ENCODE measurements at places on chromosomes 1 and 21. TPM values are rescaled to one million over a fixed set of nuclear protein-coding genes. Genes with fewer than 3 reads are reported as not detected.
A peak's percentile ranks its signal among the peaks of the same experiment; 100 is the strongest.

DNA sequence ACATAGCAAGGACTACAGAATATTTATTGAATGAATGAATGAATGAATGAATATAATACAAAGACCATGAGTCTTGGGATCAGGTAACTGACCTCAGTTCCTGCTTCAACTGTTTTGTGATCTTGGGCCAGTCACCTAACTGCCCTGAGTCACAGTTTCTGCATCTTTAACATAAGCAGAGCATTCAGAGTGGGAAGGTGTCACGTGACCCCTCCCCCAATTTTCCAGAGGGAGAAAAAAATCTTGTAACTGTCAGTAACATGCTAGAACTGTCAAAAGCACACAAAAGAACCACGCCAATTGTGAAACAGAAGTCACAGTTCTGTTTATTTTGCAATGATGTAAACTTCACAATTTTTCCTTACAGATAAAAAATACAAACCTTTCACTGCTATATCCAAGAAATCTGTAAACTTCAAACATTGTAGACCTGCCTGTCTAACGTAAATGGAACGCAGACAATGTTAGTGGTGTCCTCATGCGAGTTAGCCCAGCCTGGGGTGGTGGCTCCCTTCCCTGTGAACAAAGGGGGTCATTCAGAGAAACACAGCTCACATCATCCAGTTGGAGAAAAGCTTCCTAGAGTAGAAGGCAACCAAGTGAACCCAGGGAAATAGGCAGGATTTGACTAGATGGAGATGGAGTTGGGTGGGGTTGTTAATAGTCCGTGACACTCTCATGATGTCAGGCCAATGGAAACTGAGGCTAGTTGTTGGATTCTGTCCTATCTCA is 211.8 kb upstream of the ZC3H12A start:
- no peak overlapping the region for H3K27ac ChIP-seq
- no peak for DNase-seq
- no peaks in the 10 kb centered on the region for H3K36me3 ChIP-seq
- H3K4me1 ChIP-seq: no peaks in the 10 kb centered on the region

GRCh38 chr1:80444171-80444570 is 1356.6 kb upstream of the ADGRL2 start:
- H3K4me3 ChIP-seq: no peak overlapping the region
- H3K27me3 ChIP-seq: no peaks in the 10 kb centered on the region
- no peaks in the 10 kb centered on the region for H3K36me3 ChIP-seq
- no peak overlapping the region for H3K27ac ChIP-seq

DNA sequence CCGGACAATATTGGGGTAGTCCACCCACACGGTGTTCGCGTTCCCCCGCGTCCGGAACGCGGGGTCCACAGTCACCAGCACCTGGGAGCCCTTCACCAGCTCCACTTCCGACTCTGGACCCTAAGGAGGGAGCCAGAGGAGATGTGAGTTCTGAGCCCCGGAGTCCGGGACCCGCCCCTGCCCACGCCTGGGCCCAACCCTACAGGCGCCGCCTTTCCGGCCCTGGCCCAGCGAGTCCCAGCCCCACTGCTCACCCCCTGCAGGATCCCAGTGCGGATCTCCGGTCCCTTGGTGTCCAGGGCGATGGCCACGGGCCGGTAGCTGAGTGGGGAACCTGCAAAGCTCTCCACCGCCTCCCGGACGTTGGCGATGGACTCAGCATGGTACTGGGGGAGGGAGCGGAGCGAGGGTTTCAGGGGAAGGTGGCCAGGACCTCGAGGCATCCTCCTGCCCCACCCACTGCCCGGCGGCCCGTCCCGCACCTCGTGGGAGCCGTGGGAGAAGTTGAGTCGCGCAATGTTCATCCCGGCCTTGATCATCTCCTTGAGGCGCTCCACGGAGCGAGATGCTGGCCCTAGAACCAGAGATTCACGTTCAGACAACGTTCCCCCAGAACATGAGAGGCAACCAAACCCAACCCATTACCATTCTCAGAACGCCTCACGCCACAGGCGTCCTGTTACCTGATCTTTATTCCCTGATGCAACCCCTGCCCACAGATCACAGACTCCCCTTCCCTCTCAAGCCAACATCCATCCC is 5.9 kb downstream of the PKLR start:
- no peak overlapping the region for H3K27ac ChIP-seq
- peak overlapping the region; percentile 74 for H3K4me3 ChIP-seq
- H3K36me3 ChIP-seq: no peaks in the 10 kb centered on the region
- no peaks in the 10 kb centered on the region for H3K27me3 ChIP-seq
- no peaks in the 10 kb centered on the region for H3K4me1 ChIP-seq
- peak; percentile 68 for DNase-seq

The RGSL1 gene
- total RNA-seq: not detected

The FMO5 gene
- 0.72 TPM for total RNA-seq

DNA sequence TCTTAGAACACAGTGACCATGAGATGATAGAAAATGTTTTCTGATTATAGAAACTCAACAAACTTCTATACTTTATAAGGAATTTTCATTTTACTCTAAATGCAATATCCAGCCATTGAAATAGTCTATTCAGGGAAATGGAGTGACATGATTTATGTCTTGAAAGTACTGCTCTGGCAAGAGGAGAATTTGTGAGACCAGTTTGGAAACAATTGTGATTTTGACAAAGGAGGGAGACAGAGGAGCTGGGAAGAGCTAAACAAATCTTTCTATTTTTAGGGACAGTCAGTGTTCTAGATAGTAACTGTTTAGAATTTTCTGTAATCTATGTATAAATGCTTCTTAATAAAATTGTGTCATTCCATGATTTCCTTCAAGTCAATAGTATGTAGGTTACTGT is 252.3 kb downstream of the FMN2 start:
- H3K27ac ChIP-seq: no peak overlapping the region
- no peak for DNase-seq
- H3K4me1 ChIP-seq: no peaks in the 10 kb centered on the region
- H3K4me3 ChIP-seq: no peak overlapping the region
- no peaks in the 10 kb centered on the region for H3K27me3 ChIP-seq

DNA sequence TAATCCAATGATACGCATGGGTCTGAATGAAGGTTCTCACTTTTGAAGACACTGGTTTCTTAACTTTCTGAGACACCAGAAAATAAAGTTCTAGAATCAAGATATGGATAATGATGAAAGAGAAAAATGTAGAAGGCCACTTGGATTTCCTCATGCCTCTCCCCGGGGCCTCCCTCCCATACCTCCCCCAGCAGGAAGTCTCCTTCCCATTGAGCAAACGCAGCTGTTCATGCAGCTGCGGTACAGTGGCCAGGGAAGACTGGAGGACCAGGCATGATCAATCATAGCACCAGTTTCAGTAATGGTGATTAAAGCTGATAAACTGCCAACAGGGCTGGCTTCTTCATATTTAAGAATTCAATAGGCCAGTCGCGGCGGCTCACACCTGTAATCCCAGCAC is 10.9 kb upstream of the UBR4 start:
- no peak overlapping the region for H3K4me3 ChIP-seq
- no peaks in the 10 kb centered on the region for H3K4me1 ChIP-seq
- H3K27me3 ChIP-seq: no peaks in the 10 kb centered on the region
- H3K36me3 ChIP-seq: peaks cover 74% of the 10 kb centered on the region

GRCh38 chr1:234987415-234988154 is 141.1 kb downstream of the TOMM20 start:
- H3K4me1 ChIP-seq: peaks cover 4% of the 10 kb centered on the region
- no peaks in the 10 kb centered on the region for H3K27me3 ChIP-seq
- peak overlapping the region; percentile 62 for H3K27ac ChIP-seq
- no peak overlapping the region for H3K4me3 ChIP-seq
- H3K36me3 ChIP-seq: no peaks in the 10 kb centered on the region

The GPR25 gene
- not detected for total RNA-seq

The SPRR1B gene
- total RNA-seq: not detected

DNA sequence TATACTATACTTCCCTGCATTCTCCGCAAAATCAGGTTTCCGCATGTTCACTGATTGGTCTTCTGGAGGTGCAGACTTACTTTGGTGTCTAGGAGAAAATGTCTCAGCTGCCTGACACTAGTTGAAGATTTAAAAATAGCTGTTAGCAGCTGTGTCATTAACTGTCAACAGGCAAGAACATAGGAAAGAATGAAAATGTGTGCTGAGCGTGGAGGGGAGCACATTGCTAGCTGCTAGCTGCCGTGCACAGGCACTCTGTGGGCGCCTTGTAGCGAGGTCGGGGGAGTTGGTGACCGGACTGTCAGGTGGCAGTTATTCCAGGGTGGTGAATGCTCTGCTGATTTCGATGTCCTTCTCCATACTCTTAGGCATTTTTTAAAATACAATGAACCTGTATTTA is 5.2 kb downstream of the FAAH start:
- 0 out of 2 replicates have a peak, but pooled peaks cover 3% of the 10 kb centered on the region for H3K36me3 ChIP-seq
- peaks cover 4% of the 10 kb centered on the region for H3K27me3 ChIP-seq
- peaks cover 8% of the 10 kb centered on the region for H3K4me1 ChIP-seq
- H3K4me3 ChIP-seq: no peak overlapping the region
- H3K27ac ChIP-seq: no peak overlapping the region

- H3K4me3 ChIP-seq: no peak overlapping the region
- H3K4me1 ChIP-seq: no peaks in the 10 kb centered on the region
- H3K27me3 ChIP-seq: no peaks in the 10 kb centered on the region
These were observed 3.8 kb upstream of the S100B start for GRCh38 chr21:46608672-46609111.

DNA sequence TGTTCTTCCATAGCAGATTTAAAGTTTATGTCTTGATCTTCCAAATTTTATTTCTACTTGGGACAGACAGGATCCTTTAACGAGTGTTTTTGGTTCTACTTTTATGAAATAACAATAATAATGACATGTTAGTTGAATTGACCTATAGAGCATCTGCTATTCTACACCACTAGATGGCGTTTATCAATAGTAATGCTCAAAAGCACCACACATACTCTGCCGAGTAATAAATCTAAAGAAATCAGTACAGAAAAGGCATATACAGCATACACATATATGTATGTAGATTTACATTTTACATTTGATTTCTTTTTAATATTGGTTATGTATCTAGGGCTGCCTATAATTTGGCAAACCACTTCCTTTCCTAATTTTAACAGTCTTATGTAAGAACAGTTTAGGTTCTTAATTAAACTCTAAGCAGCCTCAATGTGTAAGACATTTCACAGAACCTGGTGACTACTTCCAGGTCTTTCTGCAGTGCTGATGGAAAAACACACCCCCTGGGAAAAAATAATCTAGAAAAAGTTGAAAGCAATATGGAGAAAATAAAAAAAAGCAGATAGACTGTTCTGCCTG is 5.9 kb upstream of the SIPA1L2 start:
- H3K4me1 ChIP-seq: no peaks in the 10 kb centered on the region
- peaks cover 6% of the 10 kb centered on the region for H3K27me3 ChIP-seq
- H3K27ac ChIP-seq: no peak overlapping the region
- H3K36me3 ChIP-seq: no peaks in the 10 kb centered on the region
- H3K4me3 ChIP-seq: no peak overlapping the region

- no peaks in the 10 kb centered on the region for H3K27me3 ChIP-seq
- DNase-seq: no peak
- H3K36me3 ChIP-seq: no peaks in the 10 kb centered on the region
These were observed 1052.8 kb downstream of the BRINP3 start for GRCh38 chr1:189424746-189425331.

GRCh38 chr1:162165528-162165927 is 96.0 kb downstream of the NOS1AP start:
- no peak overlapping the region for H3K27ac ChIP-seq
- H3K27me3 ChIP-seq: no peaks in the 10 kb centered on the region
- 0 out of 2 replicates have a peak, but pooled peaks cover 8% of the 10 kb centered on the region for H3K4me1 ChIP-seq
- H3K4me3 ChIP-seq: no peak overlapping the region

DNA sequence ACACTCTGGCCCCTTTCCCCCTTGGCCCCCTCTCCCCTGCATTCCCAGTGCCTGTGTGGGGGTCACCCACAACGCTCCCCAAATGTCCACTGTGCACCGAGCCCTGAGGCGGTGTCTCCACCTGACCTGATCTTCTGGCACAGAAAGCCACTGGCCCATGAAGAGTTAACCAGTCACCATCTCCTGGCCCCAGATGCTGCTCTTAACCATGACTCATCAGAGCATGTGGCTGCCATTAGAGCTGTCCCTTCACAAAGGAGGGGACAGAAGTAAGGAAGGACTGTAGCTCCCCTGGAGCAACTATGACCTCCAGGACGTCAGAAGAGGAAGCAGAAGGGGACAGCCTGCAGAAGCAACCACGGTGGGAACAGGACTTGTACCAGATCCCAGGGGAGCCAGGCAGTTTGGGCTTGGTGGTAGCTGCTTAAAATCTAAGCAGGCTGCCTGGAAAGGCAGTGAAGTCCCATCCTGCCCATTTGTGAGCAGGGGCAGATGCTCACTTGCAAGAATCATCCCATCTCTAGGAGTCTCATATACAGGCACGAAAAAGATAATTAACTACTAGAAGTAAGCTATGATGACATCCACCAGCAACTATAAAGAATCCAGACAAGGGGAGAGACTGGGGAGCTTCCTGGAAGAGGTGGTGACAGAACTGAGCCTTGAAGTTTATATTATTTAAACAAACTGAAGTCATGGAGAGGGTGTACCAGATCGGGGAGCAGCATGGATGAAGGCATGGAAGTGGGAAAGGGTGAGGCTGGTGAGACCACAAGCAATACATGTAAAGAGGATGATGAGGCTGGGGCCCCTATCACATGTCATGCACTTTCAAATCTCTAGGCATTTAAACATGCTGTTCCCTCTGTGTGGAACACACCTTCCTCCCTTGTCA is 1.1 kb upstream of the TTC39A start:
- H3K4me3 ChIP-seq: peak overlapping the region; percentile 92
- no peaks in the 10 kb centered on the region for H3K27me3 ChIP-seq
- peak; percentile 75 for DNase-seq
- H3K27ac ChIP-seq: no peak overlapping the region
- H3K4me1 ChIP-seq: peaks cover 3% of the 10 kb centered on the region
- no peaks in the 10 kb centered on the region for H3K36me3 ChIP-seq

GRCh38 chr1:3884966-3885365 is 15.1 kb downstream of the C1orf174 start:
- H3K27me3 ChIP-seq: no peaks in the 10 kb centered on the region
- H3K27ac ChIP-seq: no peak overlapping the region
- peaks cover 5% of the 10 kb centered on the region for H3K36me3 ChIP-seq
- H3K4me1 ChIP-seq: no peaks in the 10 kb centered on the region
- H3K4me3 ChIP-seq: no peak overlapping the region

DNA sequence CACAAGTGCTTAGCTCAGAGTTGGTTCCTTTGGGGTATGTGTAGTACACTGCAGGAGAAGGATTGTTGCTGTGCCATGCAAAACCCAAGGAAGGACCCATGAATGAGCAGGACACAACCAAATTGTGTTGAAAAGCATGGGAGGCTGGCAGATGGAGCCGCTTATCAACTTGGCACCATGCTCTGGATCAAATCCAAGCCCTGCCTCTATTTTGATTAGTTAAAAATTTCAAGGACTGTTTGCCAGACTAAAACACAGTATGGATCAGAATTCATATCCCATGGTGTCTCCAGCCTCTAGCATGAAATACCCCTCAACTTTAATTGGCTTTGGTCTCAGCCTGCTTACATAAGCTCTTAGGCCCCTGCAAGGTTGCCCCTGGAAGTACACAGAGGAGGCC is 27.8 kb downstream of the CCDC185 start:
- H3K27me3 ChIP-seq: no peaks in the 10 kb centered on the region
- H3K36me3 ChIP-seq: no peaks in the 10 kb centered on the region
- no peaks in the 10 kb centered on the region for H3K4me1 ChIP-seq

GRCh38 chr1:41006942-41007865 is 14.3 kb downstream of the SLFNL1 start:
- H3K27me3 ChIP-seq: no peaks in the 10 kb centered on the region
- H3K4me1 ChIP-seq: no peaks in the 10 kb centered on the region
- no peak for DNase-seq
- H3K4me3 ChIP-seq: no peak overlapping the region
- no peak overlapping the region for H3K27ac ChIP-seq
